ENCODE measurements at places on chromosomes 2 and 18. TPM values are rescaled to one million over a fixed set of nuclear protein-coding genes. Genes with fewer than 3 reads are reported as not detected.

DNA sequence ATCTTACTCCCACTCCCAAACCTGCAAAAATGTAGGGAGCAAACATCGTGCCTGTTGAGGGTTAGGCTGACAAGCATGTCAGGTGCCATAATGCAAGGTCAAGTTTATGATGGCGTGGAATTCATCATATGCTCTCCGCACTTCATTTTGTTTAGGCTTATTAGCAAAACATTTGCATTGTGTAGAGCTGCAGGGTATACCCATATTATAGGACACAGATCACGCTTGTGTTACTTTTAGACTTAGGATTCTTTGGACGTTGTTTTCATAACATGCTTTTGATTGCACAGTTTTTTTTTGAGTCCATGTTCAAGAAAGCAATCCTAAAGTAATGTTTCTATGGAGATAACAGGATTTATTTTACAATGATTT lies 22.9 kb downstream of the MBP start:
- no peak for DNase-seq
- H3K4me3 ChIP-seq = no peak overlapping the region
- H3K27ac ChIP-seq = no peak overlapping the region
- H3K27me3 ChIP-seq = no peaks in the 10 kb centered on the region

The MALL gene
- total RNA-seq = 114 TPM

DNA sequence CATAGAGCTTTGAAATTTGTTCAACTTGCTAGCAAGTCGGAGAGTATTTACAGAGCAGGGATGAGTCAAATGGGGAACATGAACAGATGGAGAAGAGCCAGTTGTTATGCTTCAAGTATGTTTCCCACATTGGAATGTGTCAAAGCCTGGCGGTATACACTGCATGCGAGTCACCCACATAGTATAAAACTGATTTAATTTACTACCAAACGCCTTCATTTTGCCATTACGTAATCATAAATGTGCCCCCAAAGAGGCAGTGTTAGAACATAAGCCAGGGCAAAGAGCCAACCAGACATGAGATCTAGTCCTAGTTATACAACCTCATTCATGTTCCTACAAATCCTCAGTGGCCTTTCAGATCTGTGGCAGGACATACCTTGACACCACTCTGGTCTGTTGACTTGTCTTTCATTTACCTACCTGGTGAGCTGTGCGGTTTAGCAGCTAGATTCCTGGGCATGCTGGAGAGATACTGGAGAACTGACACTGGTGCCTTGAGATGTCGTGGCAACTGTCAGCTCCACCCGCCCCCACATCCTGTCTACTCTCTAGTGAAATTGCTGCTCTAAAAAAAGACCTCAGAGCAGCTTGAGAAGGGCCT lies 21.7 kb upstream of the NRP2 start:
- no peak for DNase-seq
- H3K27ac ChIP-seq = no peak overlapping the region
- H3K4me1 ChIP-seq = no peaks in the 10 kb centered on the region

The RAB6D gene
- not detected for total RNA-seq

- H3K27ac ChIP-seq = no peak overlapping the region
- no peaks in the 10 kb centered on the region for H3K4me1 ChIP-seq
- H3K4me3 ChIP-seq = no peak overlapping the region
- no peak for DNase-seq
Measured at GRCh38 chr18:76484749-76485387, 10.2 kb downstream of the ZNF516 start.

DNA sequence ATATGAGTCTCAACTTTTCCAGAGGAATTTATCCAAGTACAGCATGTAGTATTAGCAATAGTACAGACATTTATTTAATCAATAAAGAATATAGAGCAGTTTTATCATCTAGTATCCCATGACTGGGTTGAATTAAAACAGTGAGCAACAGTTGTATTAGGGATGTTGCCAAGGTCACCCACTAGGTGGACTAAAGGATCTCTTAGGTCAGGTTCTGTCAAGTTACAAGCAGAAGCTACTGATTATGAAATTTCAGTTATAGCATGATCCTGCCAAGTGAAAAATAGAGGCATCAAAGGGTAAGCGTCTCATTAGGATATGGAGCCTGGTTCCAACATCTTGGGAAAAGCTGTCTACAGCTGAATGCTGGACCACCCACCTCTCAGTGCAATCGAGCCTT lies 52.1 kb upstream of the LAPTM4A start:
- DNase-seq = no peak
- no peak overlapping the region for H3K27ac ChIP-seq
- no peaks in the 10 kb centered on the region for H3K27me3 ChIP-seq
- no peaks in the 10 kb centered on the region for H3K36me3 ChIP-seq

The XIRP2 gene
- 0.66 TPM for total RNA-seq

The MYOM1 gene
- total RNA-seq = not detected

The TEX44 gene
- not detected for total RNA-seq

DNA sequence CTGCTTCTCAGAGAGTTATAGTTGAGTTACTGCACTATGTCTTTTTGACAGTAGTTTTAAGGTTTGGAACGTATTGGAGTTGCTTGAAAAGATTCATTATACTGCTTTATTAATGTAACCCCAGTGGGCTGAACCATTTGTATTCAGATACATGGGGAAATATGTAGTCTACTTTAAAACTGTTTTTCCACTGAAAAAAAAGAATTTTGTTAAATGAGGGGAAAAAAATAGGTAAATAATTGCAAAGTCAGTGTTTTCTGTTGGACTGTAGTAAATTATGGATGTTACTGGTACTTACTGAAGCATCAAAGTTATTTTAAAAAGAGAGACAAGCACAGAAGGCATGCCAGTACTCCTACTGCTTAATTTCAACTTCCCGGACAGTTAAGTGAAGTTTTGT lies 36.4 kb downstream of the ZC3H15 start:
- H3K4me1 ChIP-seq = no peaks in the 10 kb centered on the region
- DNase-seq = no peak
- no peak overlapping the region for H3K4me3 ChIP-seq
- H3K27me3 ChIP-seq = no peaks in the 10 kb centered on the region

The REG1B gene
- not detected for total RNA-seq

GRCh38 chr2:69893684-69894551 lies at the start of gene SNRNP27:
SNRNP27 (plus strand) TSS chr2:69893956; CDS start chr2:69893985, 29 bp downstream.
- H3K4me3 ChIP-seq = peak within 1 kb of the TSS; percentile 91
- peaks cover 10% of the 10 kb centered on the region for H3K4me1 ChIP-seq
- DNase-seq = peak; percentile 70
- H3K27ac ChIP-seq = peak within 1 kb of the TSS; percentile 90

The FAM228A gene
- not detected for total RNA-seq

GRCh38 chr18:47287911-47288585 lies 36.6 kb upstream of the SKOR2 start:
- no peak for DNase-seq
- no peaks in the 10 kb centered on the region for H3K36me3 ChIP-seq
- H3K4me3 ChIP-seq = no peak overlapping the region
- no peak overlapping the region for H3K27ac ChIP-seq
- no peaks in the 10 kb centered on the region for H3K27me3 ChIP-seq
